A549 treated with ZK216348 at 1 μM for 4 hours (cell line): ENCODE measurements at places on chromosomes 5 and 9. TPM values are rescaled to one million over a fixed set of nuclear protein-coding genes. Genes with fewer than 3 reads are reported as not detected.

DMRT2 gene
- 0.12 to 0.17 TPM in 2 of 5 replicates, not detected in the others for total RNA-seq

NIPBL gene
- 11.8 to 25.9 TPM (median 16.6 TPM) in 5 replicates for total RNA-seq

SYK gene
- total RNA-seq, result 0.04 to 0.07 TPM (median 0.05 TPM) in 3 of 5 replicates, not detected in the others

OR1J2 gene
- total RNA-seq, result not detected in 5 replicates

OR1J4 gene
- not detected in 5 replicates for total RNA-seq

TPD52L3 gene
- not detected in 5 replicates for total RNA-seq

DAB2IP gene
- total RNA-seq, result 10.3 to 15.4 TPM (median 12.9 TPM) in 5 replicates

UBE2D2 gene
- 129 to 170 TPM (median 163 TPM) in 5 replicates for total RNA-seq

SLC6A19 gene
- 0.06 to 0.12 TPM (median 0.07 TPM) in 4 of 5 replicates, not detected in the other for total RNA-seq

CER1 gene
- not detected in 5 replicates for total RNA-seq

PCSK5 gene
- 0.74 to 1.3 TPM (median 0.93 TPM) in 5 replicates for total RNA-seq

KCNV2 gene
- not detected in 5 replicates for total RNA-seq

TXNDC8 gene
- not detected in 5 replicates for total RNA-seq

MYO10 gene
- total RNA-seq, result 40.3 to 53.4 TPM (median 43.2 TPM) in 5 replicates
